Cardiac fibroblast (primary cell): ENCODE measurements at places on chromosomes 7 and 10.

DNA sequence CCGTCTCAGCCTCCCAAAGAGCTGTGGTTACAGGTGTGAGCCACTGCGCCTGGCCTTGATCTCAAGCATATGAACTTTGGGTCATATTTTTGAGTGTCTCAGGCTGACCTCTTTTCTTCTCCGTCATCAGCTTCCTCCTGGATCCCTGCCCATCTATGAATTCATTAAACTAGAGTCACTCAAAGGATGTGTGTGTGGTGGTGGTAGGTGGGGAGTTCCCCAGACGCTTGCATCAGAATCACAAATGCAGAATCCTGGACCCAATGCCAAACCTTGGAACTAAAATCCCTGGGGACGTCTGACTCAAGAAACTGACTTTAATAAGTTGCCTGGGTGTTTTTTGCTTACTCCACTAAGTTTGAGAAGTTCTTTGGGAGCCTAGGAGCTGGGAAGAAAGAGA, 6.7 kb upstream of the CREB5 start:
- DNase-seq = peak; percentile 96

- peak; percentile 77 for DNase-seq
These were observed 82.9 kb downstream of the CADPS2 start for GRCh38 chr7:122803323-122803722.

- DNase-seq = no peak
These were observed 74.6 kb downstream of the XRCC2 start for GRCh38 chr7:152601305-152601798.

DNA sequence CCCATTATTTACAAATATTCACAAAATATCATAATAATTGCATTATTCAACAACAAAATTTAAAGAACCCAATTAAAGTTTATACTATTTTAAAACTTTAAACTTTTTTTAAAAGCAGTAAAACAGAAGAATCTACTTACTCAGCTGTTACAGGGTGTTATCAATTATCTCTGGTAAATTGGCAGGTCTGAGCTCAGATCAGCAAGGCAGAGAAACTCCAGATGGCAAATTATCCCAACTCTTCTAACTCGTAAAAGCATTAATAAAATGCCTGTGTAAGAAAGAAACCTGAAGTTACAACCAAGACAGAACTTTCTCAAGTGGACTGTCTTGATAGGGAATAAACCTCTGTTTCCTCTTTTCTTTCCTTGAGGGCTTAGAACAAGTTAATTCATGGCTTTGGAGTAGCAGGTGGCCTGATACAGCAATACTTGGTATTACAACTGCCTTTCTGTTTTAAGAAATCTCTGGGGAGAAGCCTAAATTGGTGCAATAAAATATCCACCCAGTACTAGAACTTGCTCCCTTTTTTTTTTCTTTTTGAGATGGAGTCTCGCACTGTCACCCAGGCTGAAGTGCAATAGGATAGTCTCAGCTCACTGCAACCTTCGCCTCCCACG, 275.3 kb upstream of the MKLN1 start:
- no peak for DNase-seq

DNA sequence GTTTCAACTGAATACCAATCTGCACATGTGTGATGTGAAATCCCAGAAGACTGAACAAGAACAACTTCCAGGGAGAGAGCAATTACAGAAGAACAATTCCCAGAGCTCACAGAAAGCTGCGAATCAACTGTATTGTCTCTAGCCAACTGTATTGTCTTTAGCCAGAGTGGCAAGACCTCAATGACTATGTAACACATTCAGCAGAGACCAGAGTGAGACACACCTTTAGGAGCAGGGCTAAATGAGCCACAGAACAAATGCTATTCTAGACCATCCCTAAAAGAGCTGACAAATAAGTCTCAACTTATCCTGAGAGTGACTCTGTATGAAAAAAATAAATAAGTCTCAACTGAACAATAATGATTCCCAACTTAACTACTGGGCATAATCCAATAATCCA, 72.0 kb downstream of the KMT2C start:
- DNase-seq = no peak

DNA sequence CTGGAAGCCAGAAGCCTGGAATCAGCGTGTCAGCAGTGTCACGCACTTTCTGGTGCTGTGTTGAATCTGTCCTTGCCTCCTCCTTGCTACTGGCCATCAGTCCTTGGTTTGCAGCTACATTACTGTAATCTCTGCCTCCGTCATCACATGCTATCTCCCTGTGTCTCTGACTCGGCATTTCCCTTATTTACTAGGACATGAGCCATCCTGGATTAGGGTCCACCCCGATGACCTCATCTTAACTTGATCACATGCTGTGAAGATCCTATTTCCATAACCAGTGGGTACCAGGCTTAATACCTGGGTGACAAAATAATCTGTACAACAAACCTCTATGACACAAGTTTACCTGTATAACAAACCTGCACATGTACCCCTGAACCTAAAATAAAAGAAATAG, 518.0 kb upstream of the KLF6 start:
- DNase-seq = peak; percentile 44
